ENCODE measurements at places on chromosomes 5 and 9. TPM values are rescaled to one million over a fixed set of nuclear protein-coding genes. Genes with fewer than 3 reads are reported as not detected.

FABP6 gene
- total RNA-seq: not detected

CBY3 gene
- 0.44 TPM for total RNA-seq

DTWD2 gene
- 1.4 TPM for total RNA-seq

COMMD10 gene
- total RNA-seq: 24.8 TPM

PTPRD gene
- not detected for total RNA-seq

SLC25A2 gene
- total RNA-seq: 0.52 TPM

LCN12 gene
- total RNA-seq: 3.5 TPM

BTNL8 gene
- not detected for total RNA-seq

VCAN gene
- 0.27 TPM for total RNA-seq

PTGDS gene
- 24.0 TPM for total RNA-seq

GRCh38 chr5:112492291-112492690, 73.2 kb upstream of the EPB41L4A start:
- no peaks in the 10 kb centered on the region for H3K4me1 ChIP-seq
- peak; percentile 34 for DNase-seq
- H3K27me3 ChIP-seq: peaks cover 26% of the 10 kb centered on the region
- no peaks in the 10 kb centered on the region for H3K36me3 ChIP-seq
- H3K27ac ChIP-seq: no peak overlapping the region

GRCh38 chr9:109802491-109802890, 22.5 kb downstream of the PALM2AKAP2 start:
- no peak overlapping the region for H3K4me3 ChIP-seq
- no peak overlapping the region for H3K27ac ChIP-seq
- H3K4me1 ChIP-seq: no peaks in the 10 kb centered on the region

DNA sequence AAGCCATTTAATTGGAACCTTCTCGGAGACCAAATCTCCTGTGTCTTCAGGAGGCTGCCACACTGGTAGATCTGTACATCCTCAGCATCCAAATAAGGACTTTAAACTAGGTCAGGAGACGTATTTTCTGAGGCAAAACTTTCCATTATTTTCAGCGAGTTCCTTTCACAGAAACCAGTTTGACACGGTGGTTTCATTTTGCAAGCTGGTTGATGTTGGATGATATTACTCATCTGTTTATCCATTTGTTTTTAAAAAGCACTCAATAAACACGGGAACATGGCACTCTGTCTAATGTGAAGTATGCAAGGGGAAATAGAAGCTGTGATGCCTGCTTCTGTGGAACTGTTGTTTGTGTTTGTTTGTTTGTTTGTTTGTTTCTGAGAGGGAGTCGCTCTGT, 199.6 kb downstream of the ERCC6L2 start:
- H3K36me3 ChIP-seq: no peaks in the 10 kb centered on the region
- no peak overlapping the region for H3K27ac ChIP-seq
- DNase-seq: no peak

GRCh38 chr9:104927216-104927911, 591 bp downstream of the ABCA1 start:
- no peaks in the 10 kb centered on the region for H3K36me3 ChIP-seq
- H3K27me3 ChIP-seq: peaks cover 35% of the 10 kb centered on the region
- peak; percentile 12 for DNase-seq

DNA sequence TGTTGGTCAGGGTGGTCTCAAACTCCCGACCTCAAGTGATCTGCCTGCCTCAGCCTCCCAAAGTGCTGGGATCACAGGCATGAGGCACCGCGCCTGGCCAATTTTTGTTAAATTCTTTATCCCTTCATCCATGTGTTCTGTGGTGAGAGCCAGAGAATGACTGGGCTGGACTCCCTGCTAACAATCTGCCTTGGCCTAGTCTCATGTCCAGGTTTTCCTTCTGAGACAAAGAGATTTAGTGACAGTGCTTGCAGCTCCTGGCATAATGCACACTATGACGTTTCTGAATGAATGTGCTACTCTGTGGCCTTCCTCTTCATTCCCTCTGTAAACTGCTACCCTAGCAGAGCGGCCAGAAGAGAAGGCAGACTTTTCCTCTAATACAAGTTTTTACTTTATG, 79.3 kb downstream of the FOXD1 start:
- H3K4me1 ChIP-seq: no peaks in the 10 kb centered on the region
- H3K27ac ChIP-seq: no peak overlapping the region
- no peaks in the 10 kb centered on the region for H3K36me3 ChIP-seq
- H3K27me3 ChIP-seq: peaks cover 48% of the 10 kb centered on the region
- H3K4me3 ChIP-seq: no peak overlapping the region

DNA sequence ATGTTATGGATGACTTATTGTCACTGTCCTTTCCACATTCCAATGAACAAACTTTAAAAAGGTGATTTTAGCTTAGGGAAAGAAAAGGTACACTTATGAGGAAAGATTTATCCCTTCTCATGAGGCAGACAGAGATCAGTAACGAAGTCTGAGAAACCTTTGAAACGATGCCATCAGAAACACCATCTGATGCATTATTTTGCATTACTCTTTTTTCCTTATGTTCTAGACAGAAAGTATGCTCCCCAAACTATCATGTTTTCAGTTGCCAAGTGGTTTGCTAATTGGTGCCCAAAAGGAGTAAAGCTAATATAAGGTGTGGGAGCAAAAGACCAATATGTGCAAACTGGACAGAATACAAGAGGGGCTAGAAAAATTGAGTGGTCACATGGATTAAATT, 397.7 kb upstream of the RIOK2 start:
- H3K4me1 ChIP-seq: no peaks in the 10 kb centered on the region
- no peak overlapping the region for H3K27ac ChIP-seq
- no peak overlapping the region for H3K4me3 ChIP-seq
- no peaks in the 10 kb centered on the region for H3K27me3 ChIP-seq
- no peaks in the 10 kb centered on the region for H3K36me3 ChIP-seq
- no peak for DNase-seq

- H3K4me1 ChIP-seq: peaks cover 3% of the 10 kb centered on the region
- DNase-seq: no peak
- no peak overlapping the region for H3K4me3 ChIP-seq
- no peaks in the 10 kb centered on the region for H3K27me3 ChIP-seq
- H3K27ac ChIP-seq: no peak overlapping the region
Observed at GRCh38 chr5:6752236-6752635, 39.0 kb downstream of the TENT4A start.

- no peak overlapping the region for H3K27ac ChIP-seq
- peaks cover 14% of the 10 kb centered on the region for H3K36me3 ChIP-seq
- no peaks in the 10 kb centered on the region for H3K27me3 ChIP-seq
- no peak overlapping the region for H3K4me3 ChIP-seq
- no peak for DNase-seq
- H3K4me1 ChIP-seq: no peaks in the 10 kb centered on the region
Observed at GRCh38 chr9:125942125-125942524, 195.0 kb downstream of the PBX3 start.

DNA sequence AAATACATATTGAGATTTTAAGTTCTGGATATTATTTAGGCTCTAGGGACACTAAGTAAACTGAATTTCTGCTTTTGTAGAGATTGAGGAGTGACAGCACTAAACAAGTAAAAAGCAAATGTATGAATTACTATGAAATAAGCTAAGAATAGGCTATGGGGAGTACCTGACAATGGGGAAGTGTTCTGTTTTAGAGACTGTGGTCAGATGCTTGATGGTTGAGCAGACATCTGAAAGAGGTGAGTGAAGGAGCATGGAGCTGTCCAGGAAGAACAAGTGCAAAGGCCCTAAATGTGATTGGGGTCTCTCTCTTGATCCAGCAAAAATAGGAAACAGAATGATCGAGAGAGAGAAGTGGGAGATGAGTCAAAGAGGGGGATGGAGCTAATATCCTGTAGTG, 111.7 kb downstream of the JAKMIP2 start:
- no peak for DNase-seq
- H3K27me3 ChIP-seq: no peaks in the 10 kb centered on the region
- H3K4me1 ChIP-seq: no peaks in the 10 kb centered on the region
- H3K4me3 ChIP-seq: no peak overlapping the region

DNA sequence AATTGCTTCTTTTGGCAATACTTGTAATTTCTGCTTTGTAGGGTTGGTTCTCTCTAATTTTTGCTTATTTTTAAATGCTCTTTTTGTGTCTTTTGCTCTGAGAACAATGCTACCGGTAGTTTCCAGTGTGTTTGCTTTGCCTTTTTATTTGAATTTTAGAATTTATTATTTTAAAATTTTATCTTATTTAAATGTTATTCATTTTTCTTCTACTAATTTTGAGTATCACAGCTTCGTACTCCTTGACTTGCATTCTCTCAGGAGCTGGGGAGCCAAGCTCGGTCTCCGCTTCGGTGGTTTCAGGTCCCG, 45.9 kb downstream of the ANXA2R start:
- H3K27ac ChIP-seq: peak overlapping the region; percentile 100
- H3K36me3 ChIP-seq: peaks cover 15% of the 10 kb centered on the region
- DNase-seq: no peak
- no peaks in the 10 kb centered on the region for H3K27me3 ChIP-seq
- peaks cover 32% of the 10 kb centered on the region for H3K4me1 ChIP-seq

DNA sequence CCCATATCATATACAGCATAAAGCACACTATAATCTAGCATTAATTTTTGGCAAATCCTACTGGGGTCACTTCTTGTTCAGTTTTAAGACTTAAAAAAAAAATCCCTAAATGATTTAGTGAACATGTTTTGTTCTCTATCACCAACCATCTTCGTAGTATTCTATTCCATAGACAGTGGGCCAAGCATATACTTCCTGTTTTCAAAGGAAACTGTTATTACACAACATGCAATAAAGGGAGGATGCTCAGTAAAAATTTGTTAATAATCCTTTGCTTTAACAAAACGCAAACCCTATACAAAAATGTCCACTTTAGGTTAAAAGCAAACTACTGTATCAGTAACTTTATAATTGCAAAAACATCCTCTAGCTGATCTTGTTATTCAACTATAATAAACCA, 13.0 kb downstream of the CCNH start:
- H3K4me3 ChIP-seq: no peak overlapping the region
- no peak overlapping the region for H3K27ac ChIP-seq
- peaks cover 66% of the 10 kb centered on the region for H3K36me3 ChIP-seq
- H3K4me1 ChIP-seq: peaks cover 28% of the 10 kb centered on the region

DNA sequence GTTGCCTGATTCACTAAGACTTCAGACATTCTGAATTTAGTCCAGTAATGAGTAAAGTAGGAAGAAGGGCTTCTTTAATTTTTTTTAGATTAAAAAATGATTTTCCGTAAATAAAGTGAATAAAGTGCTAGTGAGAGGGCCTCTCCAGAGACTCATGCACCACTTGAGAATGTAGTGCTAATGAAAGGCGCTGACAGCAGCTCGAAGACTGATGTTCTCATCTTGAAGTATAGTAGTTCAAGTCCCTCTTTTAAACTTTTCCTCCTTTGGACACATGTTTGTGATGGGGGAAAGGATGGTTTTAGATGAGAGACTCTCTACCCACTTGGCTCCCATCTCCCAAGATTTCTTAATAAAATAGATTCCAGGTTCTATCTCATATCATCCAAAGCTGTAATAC, 48.5 kb downstream of the G3BP1 start:
- no peaks in the 10 kb centered on the region for H3K4me1 ChIP-seq
- no peaks in the 10 kb centered on the region for H3K27me3 ChIP-seq
- H3K4me3 ChIP-seq: no peak overlapping the region

DNA sequence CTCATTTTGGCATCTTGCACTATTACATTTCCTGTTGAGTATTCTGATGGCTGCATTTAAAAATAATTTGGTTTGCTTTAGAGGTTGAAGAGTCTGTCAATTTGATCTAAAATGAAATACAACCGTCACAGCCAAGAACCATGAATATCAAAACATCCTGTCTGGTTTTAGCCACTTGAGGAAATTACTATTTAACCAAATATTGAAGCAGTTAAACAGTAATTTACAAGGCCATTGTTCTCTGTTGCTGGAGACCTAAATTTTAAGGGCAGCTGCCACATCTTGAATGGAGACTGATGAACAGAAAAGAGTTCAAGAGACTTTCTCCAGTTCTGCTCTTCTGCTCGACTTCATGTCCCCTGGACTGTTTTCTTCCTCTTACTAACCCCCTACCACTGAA, 549.4 kb downstream of the LRRC70 start:
- no peaks in the 10 kb centered on the region for H3K36me3 ChIP-seq
- no peak for DNase-seq
- no peak overlapping the region for H3K27ac ChIP-seq
- peaks cover 3% of the 10 kb centered on the region for H3K27me3 ChIP-seq

GRCh38 chr5:72006361-72006760, 100.9 kb upstream of the MAP1B start:
- H3K27ac ChIP-seq: no peak overlapping the region
- no peaks in the 10 kb centered on the region for H3K36me3 ChIP-seq
- no peaks in the 10 kb centered on the region for H3K4me1 ChIP-seq
- H3K4me3 ChIP-seq: no peak overlapping the region
- H3K27me3 ChIP-seq: peaks cover 16% of the 10 kb centered on the region

GRCh38 chr9:21866302-21866701, 63.9 kb downstream of the MTAP start:
- no peak overlapping the region for H3K4me3 ChIP-seq
- DNase-seq: no peak

DNA sequence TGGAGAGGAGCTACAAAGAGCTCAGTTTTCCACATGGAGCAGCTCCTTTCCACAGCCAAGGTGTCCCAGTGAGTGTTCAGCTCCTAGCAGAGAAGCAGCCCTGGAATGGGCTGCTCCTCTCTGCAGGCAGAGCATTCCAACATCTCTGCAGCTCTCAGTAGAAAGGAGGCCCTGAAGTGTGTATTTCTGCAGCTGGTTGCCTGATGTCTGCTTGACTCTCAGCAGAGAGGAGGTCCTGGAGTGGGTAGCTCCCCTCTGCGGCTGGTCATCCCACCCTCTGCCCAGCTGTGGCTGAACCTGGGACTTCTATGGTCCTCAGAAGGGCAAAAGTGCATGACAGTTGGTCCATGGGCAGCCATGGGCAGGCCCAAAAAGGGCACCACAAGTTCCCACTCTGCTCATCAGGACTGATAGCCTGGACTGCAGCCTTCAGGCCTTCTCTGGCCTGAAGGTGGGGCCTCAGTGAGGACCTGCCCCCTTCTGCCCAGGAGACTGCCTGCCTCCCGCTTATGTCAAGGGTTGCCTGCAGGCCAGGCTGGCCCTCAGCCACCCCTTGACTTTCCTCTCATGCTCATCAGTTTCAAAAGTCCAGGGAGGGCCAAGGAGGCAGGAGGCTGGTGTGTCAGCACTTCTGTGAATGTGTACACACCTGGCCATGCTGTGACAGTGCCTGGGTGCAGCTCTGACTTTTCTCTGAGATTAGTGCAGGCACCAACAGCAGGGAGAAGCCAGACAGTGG, 605.9 kb upstream of the FAM174A start:
- no peaks in the 10 kb centered on the region for H3K4me1 ChIP-seq
- no peaks in the 10 kb centered on the region for H3K27me3 ChIP-seq
- no peaks in the 10 kb centered on the region for H3K36me3 ChIP-seq
- no peak for DNase-seq
- no peak overlapping the region for H3K4me3 ChIP-seq
- no peak overlapping the region for H3K27ac ChIP-seq

DNA sequence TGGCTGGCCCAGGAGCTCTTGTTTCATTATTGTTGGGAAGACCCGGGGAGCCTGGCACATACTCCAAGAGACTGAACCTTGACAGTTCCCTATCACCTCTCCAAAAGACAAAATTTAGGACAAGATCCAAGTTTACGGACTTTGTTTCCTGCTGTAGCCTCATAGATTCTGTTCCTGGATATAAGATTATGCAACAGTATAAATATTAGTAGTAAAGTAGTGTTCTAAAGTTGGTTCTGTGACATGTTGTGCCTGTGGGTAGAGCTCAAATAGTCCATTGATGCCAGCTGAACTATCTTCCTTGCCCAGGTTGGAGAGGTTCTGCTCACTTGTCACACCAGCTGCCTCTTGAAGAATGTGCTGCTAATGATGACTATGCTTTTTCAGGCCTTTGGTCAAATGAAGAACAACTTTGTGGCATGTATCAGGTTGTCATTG, 430.2 kb downstream of the DMAC1 start:
- no peaks in the 10 kb centered on the region for H3K36me3 ChIP-seq
- peaks cover 7% of the 10 kb centered on the region for H3K27me3 ChIP-seq
- DNase-seq: no peak
- no peak overlapping the region for H3K27ac ChIP-seq

- H3K27me3 ChIP-seq: no peaks in the 10 kb centered on the region
- H3K27ac ChIP-seq: no peak overlapping the region
Observed at GRCh38 chr5:162824360-162824759, 613.0 kb upstream of the CCNG1 start.

Data from activated CD4-positive, alpha-beta T cell treated with anti-CD3 and anti-CD28 coated beads, Interleukin-2, amount 10 ng/mL, durations not matched to agents 7 days and 5 days (primary cell).